Activated CD8-positive, alpha-beta memory T cell treated with anti-CD3 and anti-CD28 coated beads for 4 hours (primary cell): ENCODE measurements at places on chromosomes 5 and 9.

DNA sequence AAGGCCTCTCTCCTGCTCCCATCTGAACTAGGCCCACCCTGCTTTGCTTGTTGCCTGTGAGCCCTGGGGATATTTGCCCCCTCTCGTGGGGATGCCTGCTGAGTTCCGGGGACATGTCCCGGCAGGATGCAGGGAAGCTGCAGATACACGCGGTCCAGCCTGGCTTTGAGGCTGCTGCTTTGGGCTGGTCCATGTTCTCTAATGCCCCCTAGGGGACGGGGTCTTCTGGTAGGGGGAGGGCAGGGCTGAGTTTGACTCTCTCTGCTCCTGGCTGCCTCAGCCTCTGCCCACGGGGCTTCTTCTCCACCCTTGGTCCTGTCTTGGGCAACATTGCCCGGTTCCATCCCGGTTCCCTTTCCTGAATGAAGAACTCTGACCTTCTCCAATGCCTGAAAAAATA is 84.9 kb upstream of the ASS1 start:
- no peak for DNase-seq

DNA sequence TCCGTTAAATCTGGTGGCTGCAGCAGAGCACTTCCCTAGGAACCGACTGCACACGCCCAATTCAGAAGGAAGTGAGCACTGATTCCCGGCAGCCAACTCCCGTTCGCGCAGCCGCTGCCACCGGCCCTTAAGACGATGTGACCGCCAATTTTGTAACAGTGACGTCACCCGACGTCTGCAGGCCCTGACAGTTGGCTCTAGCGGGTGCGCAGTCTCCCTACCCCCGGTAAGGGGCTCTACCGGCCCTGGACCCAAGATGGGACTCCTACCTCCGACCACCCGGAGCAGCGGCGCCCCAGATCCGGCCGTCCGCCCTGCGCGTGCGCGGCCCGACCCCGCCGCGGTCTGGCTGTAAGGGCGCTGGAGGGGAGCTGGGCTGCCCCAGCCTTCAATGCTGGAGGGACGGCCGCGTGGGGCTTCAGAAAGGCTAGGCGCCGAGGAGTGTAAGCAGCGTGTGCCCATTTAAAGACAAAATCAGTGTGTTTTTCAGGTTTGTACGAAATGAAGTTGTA is 19.1 kb downstream of the DNAJA1 start:
- peak; percentile 13 for DNase-seq

DNA sequence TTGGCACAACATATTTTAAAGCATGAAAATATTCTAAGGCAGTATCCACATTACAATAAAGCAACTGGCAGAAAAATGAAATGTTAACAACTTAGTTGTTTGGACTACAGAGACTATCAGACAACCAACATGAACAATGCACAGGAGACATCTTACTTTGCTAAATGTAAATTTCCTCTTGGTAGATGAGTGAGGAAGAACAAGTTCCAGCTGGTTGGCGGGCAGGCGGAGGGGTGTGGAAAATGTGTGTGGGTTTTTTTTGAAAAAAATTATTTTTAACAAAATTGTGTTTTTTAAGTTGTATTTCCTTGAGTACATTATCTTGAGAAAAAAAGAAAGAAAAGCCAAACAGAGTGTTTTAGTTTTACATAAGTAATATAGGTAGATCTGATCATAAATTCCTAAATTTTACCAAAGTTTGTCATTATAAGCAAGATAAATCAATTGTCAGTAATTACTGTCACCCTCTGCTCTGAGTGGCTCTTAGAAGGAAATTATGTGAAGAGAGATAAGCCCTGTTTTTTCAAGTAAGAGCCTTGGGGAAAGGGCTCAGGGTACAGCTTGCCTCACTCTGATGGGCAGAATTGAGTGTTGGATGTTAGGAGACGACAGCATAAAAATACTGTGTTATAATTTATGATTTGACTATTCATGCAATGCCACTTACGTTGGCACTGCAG is 42.5 kb downstream of the TMEM167A start:
- DNase-seq: no peak

GRCh38 chr9:91186632-91187108 is 175.0 kb downstream of the AUH start:
- no peak for DNase-seq

DNA sequence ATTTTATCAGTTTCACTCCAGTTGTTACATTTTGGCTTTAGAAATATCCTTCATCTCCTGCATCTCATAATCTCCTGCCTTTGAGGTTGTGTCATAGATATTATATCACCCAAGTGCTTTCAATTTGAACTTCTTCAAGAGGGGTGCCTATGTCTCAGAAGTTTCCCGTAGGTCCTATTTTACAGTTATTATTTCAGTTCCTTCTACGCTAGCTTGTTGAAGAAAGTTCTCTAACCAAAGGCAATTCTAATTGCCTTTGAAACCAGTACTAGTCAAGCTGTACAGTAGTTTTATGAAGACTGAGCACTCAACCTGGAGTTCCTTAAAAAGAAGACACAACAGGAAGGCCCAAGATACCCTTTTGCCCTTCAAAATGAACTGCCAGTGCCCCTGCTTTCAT is 116.4 kb downstream of the ZCCHC7 start:
- DNase-seq: no peak

- DNase-seq: no peak
Measured at GRCh38 chr5:58794875-58795274, 212.0 kb downstream of the RAB3C start.

GRCh38 chr5:29162297-29162696 is 2031.2 kb upstream of the CDH6 start:
- DNase-seq: no peak

- DNase-seq: no peak
Measured at GRCh38 chr5:68192679-68193060, 22.9 kb upstream of the PIK3R1 start.

DNA sequence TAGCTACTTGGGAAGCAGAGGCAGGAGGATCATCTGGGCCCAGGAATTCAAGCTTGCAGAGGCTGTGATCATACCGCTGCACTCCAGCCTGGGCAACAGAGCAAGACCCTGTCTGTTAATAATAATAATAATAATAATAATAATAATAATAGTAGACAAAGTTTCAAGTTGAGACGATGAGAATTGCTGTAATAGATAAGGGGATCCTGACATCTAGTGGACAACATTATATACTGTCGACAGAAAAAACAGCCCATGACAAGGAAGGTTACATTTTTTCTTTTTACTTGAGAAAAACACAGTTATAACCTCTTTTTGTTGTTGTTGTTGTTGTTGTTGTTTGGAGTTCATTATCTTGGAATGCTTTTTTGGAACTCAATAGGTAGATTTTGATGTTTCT is 35.3 kb downstream of the NDFIP1 start:
- DNase-seq: no peak

DNA sequence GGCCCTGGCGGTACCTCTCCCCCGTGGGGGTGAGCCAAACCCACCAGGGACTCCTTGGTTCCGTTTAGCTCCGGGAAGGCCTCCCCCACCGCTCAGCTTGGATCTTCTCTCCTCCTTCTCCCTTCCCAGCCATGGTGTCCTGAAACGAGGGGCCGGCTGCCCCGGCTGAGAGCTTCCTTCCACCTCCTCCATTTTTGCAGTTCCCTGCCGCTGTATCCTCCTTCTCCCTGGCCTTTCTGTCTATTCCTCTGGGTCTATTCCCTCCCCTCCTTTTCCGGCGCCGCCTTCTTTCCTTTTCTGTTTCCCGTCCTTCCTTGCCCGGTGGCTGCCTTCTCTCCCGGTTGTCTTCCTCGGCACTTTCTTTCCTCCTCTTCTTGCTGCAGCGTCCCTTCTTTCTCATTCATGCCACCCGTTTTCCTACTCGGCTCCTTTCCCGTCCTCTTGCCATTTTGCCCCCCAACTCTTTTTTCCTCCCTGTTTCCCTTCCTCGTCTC is 110.4 kb downstream of the LIFR start:
- no peak for DNase-seq

DNA sequence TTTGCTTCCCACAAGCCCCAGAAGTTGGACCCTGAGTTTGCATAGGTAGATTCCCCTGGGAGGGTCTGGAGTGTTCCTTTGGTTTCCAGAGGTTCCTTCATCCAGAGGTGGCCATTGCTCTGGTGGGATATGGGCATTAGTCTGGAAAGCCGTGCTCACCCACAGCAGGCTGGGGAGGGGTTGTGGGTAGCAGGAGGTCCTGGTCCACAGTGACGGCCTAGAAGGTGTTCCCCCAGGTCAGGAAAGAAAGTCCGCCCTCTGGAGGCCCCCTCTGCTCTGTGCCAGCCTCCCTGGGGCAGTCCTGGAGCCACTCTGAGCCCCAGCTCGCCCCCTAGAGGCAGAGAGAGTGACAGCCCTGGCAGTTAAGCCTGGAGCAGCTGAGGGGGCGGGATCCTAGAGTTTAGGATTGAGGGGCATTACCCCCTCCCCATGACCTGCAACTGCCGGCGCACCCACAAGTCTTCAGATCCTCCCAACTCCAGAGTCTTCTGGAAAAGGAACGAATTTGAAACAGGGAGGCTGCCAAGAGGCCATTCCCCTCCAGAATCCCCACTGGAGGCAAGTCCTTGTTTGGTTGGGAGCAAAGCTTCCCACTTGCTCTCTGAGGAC is 36.8 kb downstream of the NDST1 start:
- peak; percentile 5 for DNase-seq

DNA sequence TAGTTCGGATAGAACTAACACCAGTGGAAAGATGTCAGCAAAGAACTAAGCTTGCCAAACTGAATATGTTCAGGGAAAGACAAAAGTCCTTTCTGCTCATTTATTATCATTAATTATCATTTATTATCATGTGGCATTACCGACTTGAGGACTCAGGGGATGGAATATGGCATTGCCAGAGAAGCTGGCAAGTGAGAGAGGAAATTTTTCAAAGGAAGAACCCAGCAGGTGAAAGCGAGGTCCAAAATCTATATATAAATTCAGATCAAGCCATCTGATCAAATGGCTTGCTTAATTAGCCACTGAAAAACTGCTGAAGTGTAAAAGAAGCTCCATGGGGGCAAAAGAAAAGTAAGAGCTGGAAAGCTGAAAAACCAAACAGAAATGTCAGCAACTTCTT is 1049.6 kb upstream of the SEMA6A start:
- no peak for DNase-seq

GRCh38 chr5:94361832-94362796 is 256.3 kb downstream of the KIAA0825 start:
- DNase-seq: no peak

DNA sequence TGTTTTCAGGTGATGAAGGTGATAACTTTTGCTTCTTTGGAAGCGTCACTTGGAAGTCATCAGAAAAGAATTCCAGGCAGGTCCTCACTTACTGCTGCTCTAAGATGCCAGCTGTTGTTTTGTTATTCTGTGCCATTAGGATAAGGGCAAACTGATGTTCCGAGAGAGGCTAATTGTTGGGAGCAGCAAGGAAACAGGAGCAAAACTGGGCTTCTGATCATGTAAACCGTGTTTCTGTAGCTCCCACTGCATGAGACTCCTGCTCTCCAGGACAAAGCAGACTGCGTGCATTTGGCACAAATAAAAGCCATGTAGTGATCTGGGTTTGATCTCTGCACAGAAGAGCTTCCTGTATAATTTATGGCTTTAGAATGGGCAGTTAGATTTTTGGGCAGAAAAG is 248.2 kb downstream of the MAN2A1 start:
- no peak for DNase-seq

GRCh38 chr9:21927752-21928151 is 66.4 kb downstream of the CDKN2A start:
- no peak for DNase-seq

- DNase-seq: no peak
Measured at GRCh38 chr5:134511796-134512660, 13.4 kb upstream of the JADE2 start.

DNA sequence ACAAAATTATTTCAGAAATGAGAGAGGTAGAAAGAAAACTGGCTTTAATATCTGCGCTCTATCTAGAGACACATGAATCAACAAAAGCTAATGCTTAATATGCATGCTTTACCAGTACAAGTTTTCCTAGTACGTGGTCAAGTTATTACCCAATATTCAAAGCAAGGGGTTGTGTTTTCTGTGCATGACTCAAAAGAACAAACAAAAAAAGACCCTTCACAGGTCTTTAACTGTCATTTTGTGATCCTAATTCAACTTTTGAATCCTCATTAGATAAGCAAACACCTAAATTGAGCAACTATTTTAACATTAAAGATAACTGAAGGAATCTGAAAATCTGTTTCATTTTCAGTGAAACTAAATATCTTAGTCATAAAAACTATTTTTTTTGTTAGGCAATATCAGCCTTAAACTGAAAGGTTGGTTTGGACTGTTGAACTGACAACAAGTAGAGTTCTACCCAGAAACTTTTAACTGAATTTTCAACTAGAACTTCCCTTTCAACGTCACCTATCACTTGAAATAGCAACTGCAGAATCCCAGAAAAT is 12.5 kb downstream of the ST8SIA4 start:
- no peak for DNase-seq

DNA sequence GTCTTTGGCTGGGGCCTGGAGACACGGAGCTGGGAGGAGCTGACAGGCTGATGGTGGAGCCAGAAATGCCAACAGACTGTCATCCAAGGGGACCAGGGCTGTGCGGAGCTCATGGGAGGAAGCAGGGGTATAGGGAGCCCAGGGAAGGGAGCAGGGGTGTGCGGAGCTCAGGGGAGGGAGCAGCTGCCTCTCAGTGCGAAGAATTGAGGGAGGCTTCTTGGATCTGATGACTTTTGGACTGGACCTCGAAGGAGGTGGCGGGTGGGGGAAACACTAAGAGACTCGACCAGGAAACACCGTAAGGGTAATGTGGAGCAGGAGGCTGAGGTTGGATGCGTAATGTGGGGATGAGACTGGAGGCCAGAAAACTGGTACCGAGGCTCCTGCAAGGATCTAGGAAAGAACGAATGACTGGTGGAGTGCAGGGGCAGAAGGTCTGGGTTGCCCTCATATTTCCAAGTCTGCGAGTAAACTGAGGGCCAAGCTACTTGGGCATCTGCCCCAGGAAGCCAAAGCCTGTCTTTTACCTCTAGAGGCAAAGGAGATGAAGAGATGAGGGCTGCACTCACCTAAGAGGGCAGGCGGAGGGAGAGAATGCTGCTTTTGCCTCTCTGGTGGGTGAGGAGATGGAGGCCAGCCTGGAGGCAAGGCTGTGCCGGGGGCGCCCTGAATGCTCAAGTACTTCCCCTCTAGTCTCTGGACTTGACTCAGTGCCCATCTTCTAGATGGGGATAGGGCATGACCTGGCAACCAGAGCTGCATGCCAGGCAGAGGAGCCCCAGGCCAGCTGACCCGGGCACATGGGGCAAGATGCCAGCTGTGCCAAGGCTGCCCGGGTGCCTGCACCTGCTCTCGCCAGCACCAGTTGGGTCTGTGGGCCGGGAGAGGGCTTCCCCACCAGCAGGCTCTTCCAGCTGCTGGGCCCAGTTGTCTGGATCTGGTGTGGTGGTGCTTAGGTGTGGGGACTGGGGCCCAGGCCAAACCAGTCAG is 2.3 kb downstream of the PTGS1 start:
- DNase-seq: no peak

- DNase-seq: no peak
Measured at GRCh38 chr5:6527749-6528455, 79.2 kb downstream of the UBE2QL1 start.

- DNase-seq: no peak
Measured at GRCh38 chr9:83006378-83006777, 56.6 kb downstream of the RASEF start.
